Activated gamma-delta T cell treated with Interleukin-2 at 50 U/mL for 16 hours (primary cell): ENCODE measurements at places on chromosomes 3 and 15.

GRCh38 chr3:101182734-101183133 lies 137.6 kb downstream of the IMPG2 start:
- DNase-seq = no peak

- DNase-seq = peak; percentile 20
These were observed at the start of gene ACAD11 for GRCh38 chr3:132659365-132660051. Gene ACAD11, minus strand, starts transcription at chr3:132659809. Its CDS starts 58 bp downstream, at chr3:132659751.

- DNase-seq = no peak
These were observed 54.4 kb downstream of the ROPN1B start for GRCh38 chr3:126023390-126023789.

GRCh38 chr15:31200735-31201151 lies 99.2 kb upstream of the TRPM1 start:
- peak; percentile 62 for DNase-seq

- no peak for DNase-seq
These were observed 17.0 kb upstream of the ARID3B start for GRCh38 chr15:74523982-74524381.
